Glomerular endothelial cell (primary cell): ENCODE measurements at places on chromosomes 1 and 21. TPM values are rescaled to one million over a fixed set of nuclear protein-coding genes. Genes with fewer than 3 reads are reported as not detected.

GRCh38 chr1:209945377-209945776 lies 7.4 kb downstream of the SYT14 start:
- no peak for DNase-seq

DNA sequence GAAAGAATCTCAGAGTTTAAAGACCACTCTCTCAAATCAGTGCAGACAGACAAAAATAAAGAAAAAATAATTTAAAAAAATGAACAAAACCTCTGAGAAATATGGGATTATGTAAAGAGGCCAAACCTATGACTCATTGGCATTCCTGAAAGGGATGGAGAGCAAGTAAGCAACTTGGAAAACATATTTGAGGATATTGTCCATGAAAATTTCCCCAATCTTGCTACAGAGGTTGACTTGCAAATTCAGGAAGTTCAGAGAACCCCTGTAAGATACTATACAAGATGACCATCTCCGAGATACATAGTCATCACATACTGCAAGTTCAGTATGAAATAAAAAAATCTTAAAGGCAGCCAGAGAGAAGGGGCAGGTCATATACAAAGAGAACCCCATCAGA lies 43.7 kb upstream of the IVNS1ABP start:
- DNase-seq, result no peak

GRCh38 chr1:108130794-108131193 lies 69.3 kb downstream of the SLC25A24 start:
- no peak for DNase-seq

DNA sequence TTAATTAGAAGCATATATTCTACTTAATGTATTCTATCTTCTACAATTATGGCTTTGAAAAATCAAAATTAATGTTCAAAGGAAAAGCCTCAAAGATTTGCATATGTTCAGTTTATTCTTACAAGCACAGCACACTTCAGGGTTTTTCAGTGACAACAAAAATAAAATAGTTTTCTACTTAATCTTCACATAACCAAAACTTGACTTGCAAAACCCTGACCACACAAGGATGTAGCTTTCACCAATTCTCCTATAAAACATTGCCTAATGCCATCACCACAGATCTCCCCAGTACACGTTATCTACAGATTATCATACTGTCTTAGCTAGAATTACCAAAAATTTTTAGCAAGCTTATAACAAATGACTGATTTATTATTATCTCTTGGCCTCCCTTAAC lies 23.3 kb downstream of the LPAR3 start:
- no peak for DNase-seq

GRCh38 chr1:91809317-91809716 lies 76.6 kb downstream of the TGFBR3 start:
- DNase-seq, result no peak

- no peak for DNase-seq
Observed at GRCh38 chr1:31476891-31477846, 64.2 kb downstream of the SERINC2 start.

DNA sequence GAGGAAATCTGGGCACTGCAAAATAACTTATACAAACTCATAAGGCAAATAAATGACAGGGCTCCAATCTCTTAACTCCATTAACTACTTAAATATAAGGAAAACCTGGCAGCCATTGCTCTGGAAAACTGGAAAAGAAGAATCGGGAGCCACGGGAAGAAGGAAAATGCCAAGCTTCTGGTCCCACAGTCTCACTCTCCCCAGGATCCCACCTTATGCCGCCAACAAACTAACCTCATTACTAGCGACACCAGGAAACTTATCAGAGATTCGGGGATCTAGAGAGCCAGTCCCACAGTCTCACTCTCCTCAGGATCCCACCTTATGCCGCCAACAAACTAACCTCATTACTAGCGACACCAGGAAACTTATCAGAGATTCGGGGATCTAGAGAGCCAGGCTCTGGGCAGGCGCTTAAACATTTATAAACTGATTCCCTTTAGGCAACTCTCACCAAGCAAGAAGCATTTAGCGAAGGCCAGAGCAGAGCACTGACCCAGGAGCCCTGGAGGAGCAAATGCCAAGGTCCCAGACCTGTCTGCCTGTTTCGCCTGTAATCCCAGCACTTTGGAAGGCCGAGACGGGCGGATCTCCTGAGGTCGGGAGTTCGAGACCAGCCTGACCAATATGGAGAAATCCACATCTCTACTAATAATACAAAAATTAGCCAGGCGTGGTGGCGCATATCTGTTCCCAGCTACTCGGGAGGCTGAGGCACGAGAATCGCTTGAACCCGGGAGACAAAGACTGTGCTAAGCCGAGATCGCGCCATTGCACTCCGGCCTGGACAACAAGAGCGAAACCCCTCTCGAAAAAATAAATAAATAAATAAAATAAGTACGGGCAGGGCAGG lies 720 bp downstream of the PSMB2 start:
- no peak for DNase-seq

DNA sequence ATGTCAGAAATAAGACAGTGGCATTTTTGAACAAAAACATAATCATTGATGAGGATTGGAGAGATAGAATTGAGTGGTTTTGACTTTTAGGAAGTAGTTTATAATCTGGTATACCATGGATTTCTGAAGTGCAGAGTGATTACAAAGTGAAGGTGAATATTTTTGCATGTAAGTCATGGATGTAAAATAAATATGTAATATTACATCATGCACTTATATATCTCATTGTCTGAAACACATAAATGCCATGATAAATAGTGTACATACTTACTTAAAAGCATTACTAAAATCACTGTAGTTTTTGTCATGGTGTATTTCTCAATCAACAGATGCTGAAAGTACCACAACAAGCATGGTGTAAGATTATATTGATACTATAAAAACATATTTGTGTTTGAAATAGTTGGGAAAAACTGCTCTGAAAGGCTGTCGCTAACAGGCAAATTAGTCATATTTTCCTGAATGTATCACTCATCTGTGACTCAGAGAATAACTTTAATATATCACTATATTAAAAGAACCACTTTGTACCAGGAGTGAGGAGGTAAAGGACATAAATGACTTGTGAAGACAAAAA lies 24.8 kb upstream of the RGS18 start:
- DNase-seq, result peak; percentile 20

DNA sequence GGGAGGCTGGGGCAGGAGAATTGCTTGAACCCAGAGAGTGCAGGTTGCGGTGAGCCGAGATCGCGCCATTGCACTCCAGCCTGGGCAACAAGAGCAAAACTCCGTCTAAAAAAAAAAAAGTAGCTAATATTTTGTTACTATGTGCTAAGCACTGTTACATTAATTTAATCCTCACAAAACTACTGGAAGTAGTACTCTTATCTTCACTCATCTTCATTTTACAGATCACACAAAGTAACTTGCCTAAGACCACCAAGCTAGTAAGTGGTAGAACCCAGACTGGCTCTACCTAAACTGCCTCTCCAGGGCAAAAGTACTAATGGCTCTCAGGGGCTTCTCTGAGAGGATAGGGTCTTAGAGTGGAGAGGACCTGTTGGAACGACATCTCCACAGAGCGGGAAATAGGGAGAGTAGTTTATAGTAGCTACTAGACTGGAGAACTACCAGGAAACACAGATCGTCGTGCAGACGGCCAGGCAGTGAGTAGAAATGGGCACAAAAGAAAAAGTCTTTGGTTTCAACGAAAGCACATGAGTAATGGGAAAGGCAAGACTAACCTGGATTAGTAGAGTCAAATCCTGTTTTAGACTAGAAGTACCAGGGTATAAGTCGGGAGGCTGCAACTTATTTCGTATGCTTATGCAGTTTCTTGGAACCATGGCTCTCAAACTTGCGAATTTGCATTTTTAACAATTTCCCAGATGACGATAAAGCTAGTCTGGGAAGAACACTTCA lies 1.4 kb downstream of the CLCC1 start:
- no peak for DNase-seq

GRCh38 chr1:46197560-46197963 lies 672 bp downstream of the POMGNT1 start:
- DNase-seq, result no peak

DNA sequence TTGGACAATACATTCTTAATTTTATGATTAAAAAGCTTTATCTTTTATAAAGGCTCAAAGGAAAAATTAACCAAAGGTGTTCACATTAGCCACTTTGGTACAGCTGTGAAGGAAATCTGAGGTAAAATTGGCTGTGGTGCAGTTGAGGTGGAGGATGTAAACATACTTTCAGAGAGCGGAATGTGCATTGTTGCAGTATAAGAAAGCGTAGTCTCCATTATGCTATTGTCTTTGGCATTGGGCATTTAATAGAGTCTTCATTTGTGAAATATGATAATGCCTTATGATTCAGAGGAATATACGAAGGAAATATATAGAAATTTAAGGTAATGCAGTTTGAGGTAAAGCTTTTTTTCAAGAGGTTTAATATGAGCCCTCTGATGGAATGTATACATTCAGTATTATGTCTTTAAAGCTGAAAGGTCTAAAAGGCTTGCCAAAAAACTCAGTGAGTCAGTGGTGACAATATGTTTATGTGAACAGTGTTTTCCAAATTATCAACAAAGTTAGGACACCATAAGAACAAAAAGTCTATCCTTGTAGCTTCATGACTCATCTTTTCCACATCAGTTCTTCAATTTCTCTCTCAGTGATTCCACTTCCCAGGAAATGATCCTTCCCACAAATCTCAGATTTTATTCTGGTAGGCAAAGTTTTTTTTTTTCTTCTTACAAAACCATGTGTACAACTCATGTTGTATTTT lies 26.9 kb upstream of the DDR2 start:
- DNase-seq, result peak; percentile 88

- no peak for DNase-seq
Observed at GRCh38 chr1:245871915-245872314, 635.2 kb downstream of the SMYD3 start.

GRCh38 chr1:41514381-41514780 lies 29.9 kb upstream of the EDN2 start:
- no peak for DNase-seq

DNA sequence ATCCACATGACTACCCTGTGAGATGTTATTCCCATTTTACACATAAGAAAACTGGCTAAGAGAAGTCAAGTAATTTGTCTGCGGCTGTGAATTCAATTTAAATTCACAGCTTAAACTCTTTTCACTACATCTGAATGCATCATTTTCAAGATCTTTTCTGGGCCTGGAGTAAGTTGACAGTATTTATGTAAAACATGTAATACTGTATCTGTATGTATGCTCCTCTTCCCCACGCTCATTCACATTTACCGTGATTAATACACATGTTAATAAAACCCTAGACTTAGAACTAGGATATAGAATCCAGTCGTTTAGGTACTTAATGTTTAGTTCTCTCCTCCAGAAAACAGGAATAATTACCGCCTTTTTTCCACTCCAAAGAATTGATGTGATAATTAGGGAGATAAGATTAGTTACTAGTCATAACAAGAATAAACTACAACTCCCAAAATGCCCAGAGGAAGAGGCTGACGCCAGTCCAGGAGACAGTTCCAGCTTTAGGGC lies 442 bp upstream of the PPP1R12B start:
- DNase-seq, result no peak

DNA sequence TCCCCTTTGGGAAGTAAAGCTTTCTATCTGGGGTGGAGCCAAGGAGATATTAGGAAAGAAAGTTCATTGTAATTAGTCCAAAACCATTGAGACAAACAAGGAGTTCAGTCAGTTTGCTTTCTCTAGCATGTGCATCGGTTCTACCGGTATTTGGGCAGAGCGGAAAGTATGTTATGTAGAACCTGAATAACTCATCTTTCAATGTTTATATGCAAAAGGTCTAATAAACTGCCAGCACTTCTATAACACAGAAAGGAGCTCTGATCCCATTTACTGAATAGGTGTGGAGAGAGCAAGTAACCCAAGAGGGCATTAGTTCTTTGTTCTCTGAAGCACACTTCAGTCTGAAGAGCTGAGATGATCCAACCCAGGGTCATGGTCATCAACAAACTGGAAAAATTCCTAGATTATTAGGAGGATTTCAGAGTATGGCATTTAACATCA lies 3.5 kb downstream of the TGFB2 start:
- DNase-seq, result no peak

Gene EPHA10
- total RNA-seq, result 0.47 TPM in 1 of 2 replicates, not detected in the other

Gene GREM2
- not detected in 2 replicates for total RNA-seq

Gene CDA
- total RNA-seq, result 0.92 and 3.4 TPM in 2 replicates

Gene LEPR
- 11.2 and 17.0 TPM in 2 replicates for total RNA-seq

Gene PTPRF
- 262 and 345 TPM in 2 replicates for total RNA-seq

Gene PPFIA4
- total RNA-seq, result 0.29 and 6.8 TPM in 2 replicates

Gene SSU72
- total RNA-seq, result 106 and 136 TPM in 2 replicates

Gene ALDH4A1
- total RNA-seq, result 14.8 and 28.0 TPM in 2 replicates
